ENCODE measurements at places on chromosomes 4 and X.

GRCh38 chr4:85430226-85430625 lies 44.7 kb upstream of the ARHGAP24 start:
- no peak for DNase-seq

- no peak for DNase-seq
Observed at GRCh38 chr4:86218746-86219473, 140.9 kb downstream of the MAPK10 start.

DNA sequence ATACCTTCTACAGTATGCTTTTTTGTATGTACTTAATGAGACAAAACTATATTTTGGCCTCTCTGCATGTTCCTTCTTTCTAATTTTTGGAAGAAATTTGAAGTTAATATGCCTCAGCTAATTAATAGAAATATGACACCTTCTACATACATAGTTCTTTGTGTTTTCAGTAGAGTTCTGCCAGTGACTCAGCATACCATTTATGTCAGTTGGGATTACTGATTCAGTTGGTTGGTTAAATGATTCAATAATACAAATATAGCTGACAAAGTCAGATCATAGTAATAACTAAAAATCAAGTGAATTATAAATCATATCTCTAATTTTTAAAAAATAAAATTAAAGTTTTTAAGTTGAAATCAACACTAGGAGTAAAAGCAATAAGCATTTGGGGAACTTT lies 16.8 kb downstream of the BTC start:
- DNase-seq, result no peak

DNA sequence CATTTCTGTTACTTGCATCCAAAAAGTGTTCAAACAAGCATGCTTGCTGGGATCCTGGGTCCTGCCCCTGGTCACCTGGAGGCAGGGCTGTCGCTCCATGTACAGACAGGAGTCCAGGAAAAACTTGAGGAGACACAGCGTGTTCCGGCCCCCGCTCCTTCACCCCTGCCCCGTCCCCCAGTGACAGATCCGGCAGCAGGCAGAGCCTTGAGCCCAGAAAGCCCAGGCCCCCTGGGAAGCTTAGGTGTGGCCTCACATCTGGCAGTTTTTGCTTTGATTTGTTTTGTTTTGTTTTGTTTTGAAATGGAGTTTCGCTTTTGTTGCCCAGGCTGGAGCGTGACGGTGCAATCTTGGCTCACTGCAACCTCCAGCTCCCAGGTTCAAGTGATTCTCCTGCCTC lies 67.0 kb downstream of the TRMT44 start:
- no peak for DNase-seq

- DNase-seq, result no peak
Observed at GRCh38 chrX:107804427-107804826, 21.2 kb upstream of the MID2 start.

Data from GDM1 (cell line).